ENCODE measurements at places on chromosomes 7 and 10.

DNA sequence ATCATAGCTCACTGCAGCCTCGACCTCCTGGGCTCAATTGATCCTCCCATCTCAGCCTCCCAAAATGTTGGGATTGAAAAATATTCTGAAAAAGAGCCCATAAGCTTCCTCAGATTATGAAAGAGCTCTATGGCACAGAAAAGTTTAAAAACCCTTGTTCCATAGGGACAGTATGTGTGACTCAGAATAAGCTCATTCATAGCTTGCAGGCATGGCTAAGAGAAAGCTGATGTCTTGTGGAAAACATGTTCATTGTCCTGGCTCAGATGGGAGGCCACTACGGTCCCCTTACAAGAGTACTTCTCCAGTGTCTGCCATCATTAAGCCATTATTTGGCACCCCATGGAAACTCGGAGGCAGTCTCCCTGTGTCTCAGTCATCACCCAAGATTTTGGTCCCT lies 64.0 kb downstream of the CCDC3 start:
- no peak for DNase-seq

- DNase-seq = no peak
These were observed 9.9 kb downstream of the CLDN12 start for GRCh38 chr7:90413185-90413528.

GRCh38 chr10:32995751-32996150 lies 37.7 kb upstream of the ITGB1 start:
- no peak for DNase-seq

GRCh38 chr7:157544980-157545680 lies 208.3 kb downstream of the DNAJB6 start:
- no peak for DNase-seq

Data from ACHN (cell line).